ENCODE measurements at places on chromosomes 12 and 14. TPM values are rescaled to one million over a fixed set of nuclear protein-coding genes. Genes with fewer than 3 reads are reported as not detected.

DNA sequence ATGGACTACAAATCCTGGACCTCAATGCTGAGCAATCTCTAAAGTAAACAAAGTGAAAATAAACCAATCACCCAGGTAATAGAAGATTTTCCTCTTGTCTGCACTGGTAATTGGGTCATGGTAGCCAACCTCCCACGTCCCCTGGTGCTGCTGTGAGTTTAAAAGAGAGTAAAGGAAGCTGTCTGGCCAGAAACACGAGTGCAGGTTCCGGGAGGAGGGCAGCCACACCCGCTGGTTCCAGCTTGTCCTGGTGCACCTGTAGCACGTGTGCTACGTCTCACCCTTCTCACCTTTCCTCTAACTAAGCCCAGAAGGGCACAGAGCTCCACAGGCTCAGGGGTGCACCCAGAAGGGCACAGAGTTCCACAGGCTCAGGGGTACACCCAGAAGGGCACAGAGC is 5.4 kb downstream of the CRACR2A start:
- no peak for DNase-seq

GRCh38 chr14:79699206-79699605 is 512.1 kb downstream of the DIO2 start:
- DNase-seq = no peak

DNA sequence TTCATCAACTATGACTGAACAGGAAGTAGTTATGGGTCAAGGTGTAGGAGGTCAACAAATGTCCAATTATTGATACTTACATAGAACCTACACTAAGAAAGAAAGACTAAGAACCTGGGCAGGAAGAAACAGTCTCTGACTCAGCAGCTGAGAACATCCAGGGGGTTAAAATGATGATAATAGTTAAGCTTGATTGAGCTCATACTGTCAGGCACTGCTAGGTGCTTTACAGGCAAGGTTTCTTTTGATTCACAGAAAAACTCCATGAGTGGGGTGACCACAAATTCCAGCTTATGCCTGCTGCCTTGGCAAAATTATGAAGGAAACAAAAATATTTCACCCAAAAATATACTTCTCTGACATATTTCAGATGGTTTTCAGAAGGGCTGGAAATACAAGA is 75.0 kb downstream of the ACADS start:
- no peak for DNase-seq

DNA sequence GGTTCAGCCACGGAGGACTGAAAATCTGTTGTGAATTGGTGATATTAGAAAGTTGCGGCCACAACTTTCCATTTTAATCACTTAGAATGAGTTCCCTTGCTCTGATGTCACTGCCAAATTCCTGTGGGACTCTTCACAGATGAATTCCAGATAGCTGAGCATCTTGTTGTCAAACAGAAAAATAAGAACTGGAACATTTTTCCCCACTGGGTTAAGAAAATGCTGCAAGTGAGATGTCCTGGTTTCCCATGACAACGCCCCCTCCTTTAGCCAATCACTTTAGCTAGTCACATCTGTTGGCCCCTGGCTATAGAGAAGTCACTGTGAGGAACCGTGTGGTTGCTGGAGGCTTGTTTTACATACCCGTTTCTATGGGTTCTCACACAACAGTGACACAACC is 135.9 kb downstream of the KTN1 start:
- peak; percentile 85 for DNase-seq

DNA sequence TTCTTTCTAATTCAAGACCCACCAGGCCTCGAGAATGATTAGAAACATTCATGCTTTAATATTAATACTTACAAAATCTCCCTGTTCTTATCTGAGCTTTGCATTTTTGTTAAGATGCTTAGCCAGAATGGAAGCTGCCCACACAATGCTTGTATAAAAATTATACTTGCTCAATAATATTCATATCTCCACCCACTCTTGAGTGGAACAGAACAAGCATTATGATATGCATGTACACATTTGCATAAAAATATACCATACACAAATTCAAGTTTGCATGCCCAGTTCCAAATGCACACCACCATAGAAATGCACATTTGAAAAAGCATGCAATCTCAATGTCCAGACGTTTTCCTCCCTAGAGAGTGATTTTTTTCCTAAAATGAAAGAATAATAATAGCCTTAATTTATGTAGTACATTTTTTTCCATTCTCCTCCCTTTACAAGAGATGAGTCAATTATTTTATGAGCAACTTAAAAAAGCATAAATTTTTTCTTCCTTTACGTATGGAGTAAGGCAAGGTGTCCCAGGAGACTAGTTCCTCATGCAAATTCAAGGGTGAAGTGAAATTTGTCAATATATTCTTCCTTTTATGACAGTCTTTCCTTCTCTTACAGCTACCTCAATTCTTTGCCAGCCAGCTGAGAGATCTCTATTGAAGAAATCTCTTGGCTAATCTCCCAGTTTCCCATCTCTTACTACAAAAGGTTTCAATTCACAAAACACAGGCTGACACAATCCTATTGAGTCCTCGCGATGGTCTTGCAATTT is 313.1 kb upstream of the GARIN6 start:
- no peak for DNase-seq

DNA sequence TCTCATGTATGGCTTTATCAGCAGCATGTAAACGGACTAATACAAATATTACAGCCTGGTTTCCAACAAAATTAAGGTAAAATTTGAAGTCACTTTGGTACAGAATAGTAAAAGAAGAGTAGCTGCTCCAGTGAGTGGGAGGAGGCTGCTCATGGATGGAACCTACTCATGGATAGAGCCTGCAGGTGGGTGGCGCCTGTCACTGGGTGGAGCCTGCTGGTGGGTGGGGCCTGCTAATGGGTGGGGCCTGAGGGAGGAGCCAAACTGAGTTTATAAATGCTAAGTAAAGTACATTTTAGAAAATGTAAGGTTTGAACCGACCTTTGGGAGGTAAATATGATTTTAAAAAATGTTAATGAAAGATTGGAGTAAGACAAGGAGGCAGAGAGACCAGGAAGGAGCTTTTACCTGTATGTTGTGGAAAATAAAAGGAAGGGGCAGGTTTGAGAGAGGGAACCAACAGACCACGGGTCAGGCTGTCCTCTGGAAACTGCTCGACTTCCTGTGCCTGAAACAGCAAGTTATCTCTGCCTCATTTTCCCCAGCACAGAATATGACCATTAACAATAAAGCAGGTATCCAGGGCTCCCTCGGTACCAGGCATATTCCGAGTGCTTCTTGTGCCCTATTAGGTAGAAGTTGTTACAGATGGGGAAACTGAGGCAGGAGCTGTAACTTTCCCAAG is 55.9 kb upstream of the SEL1L start:
- DNase-seq = no peak

DNA sequence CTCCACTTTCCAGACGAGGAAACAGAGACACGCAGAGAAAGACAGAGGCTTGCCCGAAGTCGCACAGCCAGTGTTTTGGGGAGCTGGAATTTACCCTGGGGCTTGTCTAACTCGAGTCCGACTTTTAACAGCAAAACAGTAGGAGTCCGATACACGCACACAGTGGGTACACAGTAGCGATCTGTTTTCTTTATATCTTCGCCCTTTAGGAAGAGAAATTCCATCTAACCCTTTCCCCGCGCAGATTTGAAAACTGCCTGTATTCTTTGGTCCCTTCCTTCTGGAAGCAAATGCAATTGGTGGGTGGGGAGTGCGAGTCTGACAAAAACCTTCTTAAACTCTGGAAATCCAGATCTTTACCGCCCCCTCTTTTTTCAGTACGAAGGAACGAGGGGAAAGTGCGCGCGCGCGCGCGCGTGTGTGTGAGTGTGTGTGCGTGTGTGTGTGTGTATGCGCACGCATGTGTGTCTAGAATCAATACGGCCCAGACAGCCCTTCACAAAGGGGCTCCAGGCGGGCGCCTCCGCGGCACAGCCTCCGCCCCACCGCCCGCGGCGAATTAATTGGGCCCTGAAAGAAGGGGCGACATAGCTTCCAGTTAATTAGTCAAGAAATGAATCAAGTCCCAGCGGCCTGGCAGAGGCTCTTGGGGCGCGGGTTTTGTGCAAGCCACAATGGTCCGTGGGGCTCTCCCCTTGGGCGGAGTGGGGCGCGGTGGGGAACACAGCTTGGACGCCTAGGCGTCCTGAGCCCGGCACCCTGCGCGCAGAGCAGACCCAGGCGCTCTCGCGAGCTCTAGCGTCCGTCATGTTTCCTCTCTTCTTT is 14.0 kb upstream of the TBX3 start:
- DNase-seq = peak; percentile 56

DNA sequence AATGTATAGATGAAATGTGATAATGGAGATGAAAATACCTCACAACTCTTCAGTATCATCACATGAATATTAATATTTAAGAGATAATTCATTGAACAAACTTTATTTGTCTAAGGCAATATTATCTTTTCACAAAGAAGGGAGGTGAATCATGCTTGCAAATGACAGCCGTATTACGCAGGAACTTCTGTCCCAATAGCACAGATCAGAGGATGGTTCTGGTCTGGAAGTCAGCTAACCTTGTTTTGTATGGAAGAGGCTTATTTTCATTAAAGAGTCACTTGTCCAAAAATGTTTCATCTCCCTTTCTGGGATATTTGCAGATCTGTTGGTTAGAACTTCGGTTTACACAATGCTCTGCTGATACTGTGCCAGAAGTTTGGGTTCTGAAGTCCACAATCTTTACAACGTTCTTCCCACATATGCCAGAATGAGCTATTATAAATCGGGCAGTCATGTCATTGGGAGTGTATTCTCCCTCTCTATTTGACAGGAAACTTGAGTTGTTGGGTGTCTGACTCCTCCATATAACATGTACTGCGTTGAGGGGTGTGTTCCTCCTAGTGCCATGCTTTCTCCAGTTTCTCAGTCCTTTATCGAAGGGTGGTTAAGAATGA is 29.8 kb downstream of the YY1 start:
- no peak for DNase-seq

DNA sequence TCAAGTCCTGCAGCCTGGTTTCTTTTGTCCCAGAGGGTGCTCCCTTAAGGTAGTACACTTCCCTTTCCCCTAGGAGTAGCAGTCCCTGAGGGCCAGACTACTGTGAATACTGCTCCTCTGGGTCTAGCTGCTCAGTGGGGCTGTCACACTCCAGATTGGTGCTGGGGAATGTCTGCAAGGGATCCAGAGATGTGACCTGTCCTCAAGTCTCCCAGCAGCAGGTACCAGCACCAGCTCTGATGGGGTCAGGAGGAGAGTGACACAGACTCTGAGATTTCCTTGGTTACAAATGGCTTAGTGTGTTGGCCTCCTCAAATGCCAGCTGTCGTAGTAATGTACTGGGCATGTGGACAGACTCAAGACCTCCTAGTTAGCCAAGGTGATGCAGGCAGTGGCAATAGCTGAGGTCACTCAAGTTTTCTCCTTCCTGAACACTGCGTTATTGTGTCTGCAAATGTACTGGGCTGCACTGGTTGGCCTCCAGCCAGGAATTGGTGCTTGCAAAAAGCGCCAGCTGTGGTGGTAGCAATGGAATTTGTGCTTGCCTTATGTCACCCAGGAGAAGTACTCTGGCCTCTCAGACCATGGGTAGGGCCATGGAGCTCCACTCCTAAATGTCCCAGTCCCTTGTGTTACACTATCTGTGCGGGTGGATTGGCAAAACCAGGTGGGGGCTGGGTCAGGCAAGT is 36.4 kb upstream of the AEBP2 start:
- peak; percentile 52 for DNase-seq

DNA sequence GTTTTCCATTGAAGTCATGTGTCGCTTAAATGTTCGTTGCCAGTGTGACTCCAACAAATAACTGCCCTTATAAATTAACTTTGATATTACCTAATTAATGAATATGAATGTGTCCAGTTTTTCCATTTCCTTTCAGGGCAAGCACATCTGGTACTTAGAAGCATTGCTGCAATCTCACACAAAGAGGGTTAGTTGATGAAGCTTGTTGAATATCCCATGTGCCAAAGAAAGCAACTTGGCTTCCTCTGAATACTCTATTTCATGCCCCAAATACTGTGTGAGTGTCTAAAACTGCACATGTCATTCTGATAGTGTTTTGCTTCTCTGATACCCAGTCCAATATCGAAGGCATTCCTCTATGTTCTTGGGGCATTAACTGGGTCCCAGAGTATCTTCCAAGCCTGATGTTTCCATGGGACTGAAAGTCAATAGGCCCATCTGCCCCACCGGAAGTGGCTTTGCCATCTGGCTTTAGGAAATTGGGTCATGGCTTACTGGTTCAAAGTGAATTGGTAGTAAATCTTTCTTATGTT is 75.8 kb upstream of the CNTN1 start:
- no peak for DNase-seq

- no peak for DNase-seq
These were observed 2.0 kb upstream of the P3H3 start for GRCh38 chr12:6826125-6826733.

DNA sequence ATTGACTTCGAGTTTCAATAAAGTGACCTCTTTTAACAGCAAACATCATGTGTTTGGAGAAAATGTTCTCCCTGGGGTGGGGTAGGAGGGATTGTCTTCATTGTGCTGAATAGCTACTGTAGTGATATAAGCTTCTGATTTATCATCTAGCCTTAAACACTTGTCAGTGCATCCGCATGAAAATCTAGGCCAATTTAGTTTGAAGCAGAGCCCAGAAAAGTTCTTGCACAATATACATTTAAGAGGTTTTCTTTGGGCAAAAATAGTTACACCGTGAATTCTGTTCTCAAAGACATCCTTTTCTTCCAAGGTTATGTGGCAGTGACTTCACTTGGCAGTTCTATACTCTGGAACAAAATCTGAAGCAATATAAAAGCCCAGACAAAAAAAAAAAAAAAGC is 136.0 kb upstream of the IFNG-AS1 start:
- peak; percentile 17 for DNase-seq

- DNase-seq = no peak
These were observed 76.9 kb downstream of the ESR2 start for GRCh38 chr14:64217308-64217707.

GRCh38 chr12:106021516-106021915 is 117.2 kb downstream of the NUAK1 start:
- DNase-seq = no peak

DNA sequence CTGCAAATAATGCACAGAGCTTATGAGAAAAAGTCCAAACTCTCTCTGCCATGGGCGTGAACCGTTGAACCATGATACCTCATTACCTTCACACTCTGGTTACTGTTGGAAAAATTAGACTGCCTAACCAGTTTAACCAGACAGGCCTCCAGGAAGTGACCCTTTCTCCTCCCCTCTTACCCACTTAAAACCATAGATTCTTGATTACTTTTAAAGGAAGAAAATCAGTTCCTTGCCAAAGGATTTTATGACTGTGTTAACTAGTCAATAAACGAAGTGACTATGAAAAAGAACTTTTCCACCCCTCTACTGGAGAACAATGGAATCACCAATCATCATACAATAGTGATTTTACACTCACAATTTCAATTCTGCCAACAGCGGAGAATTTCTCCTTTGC is 254.0 kb upstream of the ATP2B1 start:
- no peak for DNase-seq

Gene ABHD12B
- total RNA-seq = 0.12 TPM

Gene TMEM132C
- total RNA-seq = not detected

Gene P3H3
- 27.3 TPM for total RNA-seq

Gene BCL2L14
- not detected for total RNA-seq

Gene FGF23
- total RNA-seq = not detected

Gene FAM181A
- not detected for total RNA-seq

Gene LAG3
- 0.12 TPM for total RNA-seq

Gene CD69
- total RNA-seq = not detected

Gene ZNF641
- total RNA-seq = 4.7 TPM

Gene KRT6A
- total RNA-seq = not detected
